WERI-Rb-1 (cell line): ENCODE measurements at places on chromosomes 2 and 18.
A peak's percentile ranks its signal among the peaks of the same experiment; 100 is the strongest.

GRCh38 chr18:36811430-36811829 lies 17.4 kb downstream of the TPGS2 start:
- DNase-seq: no peak

GRCh38 chr2:7930800-7931635 lies 750.8 kb upstream of the ID2 start:
- no peak for DNase-seq

DNA sequence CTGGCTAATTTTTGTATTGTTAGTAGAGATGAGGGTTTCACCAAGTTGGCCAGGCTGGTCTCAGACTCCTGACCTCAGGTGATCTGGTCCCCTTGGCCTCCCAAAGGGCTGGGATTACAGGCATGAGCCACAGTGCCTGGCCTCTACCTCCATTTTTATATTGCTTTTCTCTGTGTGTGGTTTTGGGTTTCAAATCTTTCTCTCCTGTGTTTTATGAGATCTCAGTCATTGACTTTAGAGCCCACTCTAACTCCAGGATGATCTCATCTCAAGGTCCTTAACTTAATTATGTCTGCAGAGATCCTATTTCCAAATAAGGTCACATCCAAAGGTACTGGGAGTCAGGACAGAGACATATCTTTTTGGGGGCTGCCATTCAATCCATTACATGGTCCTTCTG lies 24.7 kb downstream of the ARL4C start:
- no peak for DNase-seq

DNA sequence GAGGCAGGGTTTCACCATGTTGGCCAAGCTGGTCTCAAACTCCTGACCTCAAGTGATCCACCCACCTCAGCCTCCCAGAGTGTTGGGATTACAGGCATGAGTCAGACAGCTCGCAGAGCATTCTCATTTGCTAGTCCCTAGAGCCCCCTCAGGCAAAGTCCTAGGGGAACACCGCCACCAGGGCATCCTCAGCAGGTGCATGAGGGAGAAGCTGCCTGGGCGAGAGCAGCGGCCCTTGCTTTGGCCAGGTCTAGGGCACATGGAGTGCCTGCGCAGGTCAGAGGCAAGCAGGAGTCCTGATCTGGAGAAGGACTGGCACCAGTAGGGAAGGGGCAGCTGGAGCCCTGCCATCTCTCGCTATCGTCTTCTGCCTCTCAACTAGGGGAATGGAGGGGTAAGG lies 32.4 kb downstream of the NGEF start:
- no peak for DNase-seq

DNA sequence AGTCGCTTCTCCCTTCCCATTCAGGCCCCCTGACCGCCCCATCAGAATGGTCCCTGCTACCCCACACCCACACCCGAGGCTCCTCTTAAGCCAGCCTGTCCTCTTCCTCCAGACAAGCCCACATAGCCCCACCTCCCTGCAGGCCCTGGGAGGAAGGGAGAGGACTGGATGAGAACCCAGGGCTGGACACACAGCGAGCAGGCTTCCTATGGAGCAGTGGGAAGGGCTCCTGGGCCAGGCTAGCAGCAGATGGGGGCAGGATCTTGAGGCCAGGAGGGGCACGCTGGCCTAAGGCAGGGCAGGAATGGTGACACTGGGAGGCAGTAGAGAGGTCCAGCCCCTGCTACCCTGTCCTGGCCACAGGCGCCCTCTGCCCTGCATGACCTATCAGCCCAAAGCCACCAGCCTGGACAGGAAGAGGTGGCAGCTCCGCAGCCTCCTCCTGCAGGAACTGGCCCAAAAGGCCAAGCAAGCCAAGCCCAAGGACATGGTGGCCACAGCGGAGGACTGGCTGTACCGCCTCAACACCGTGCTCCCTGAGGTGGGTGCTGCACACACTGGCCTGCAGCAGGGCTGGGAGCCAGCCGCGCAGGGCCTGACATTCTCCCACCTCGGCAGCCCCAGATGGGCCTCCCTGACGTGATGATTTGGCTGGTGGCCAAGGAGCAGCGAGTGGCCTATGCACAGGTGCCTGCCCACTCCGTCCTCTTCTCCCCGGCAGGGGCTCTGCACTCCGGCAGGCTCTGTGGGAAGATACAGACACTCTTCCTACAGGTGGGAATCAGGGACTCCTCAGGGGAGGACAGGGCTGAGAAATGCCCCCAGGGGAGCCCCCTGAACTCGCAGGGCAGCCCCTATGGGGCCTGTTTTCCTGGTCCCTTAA lies 43.3 kb downstream of the FER1L5 start:
- DNase-seq: peak; percentile 68

- DNase-seq: no peak
Measured at GRCh38 chr2:183026424-183026823, 11.8 kb downstream of the NCKAP1 start.

DNA sequence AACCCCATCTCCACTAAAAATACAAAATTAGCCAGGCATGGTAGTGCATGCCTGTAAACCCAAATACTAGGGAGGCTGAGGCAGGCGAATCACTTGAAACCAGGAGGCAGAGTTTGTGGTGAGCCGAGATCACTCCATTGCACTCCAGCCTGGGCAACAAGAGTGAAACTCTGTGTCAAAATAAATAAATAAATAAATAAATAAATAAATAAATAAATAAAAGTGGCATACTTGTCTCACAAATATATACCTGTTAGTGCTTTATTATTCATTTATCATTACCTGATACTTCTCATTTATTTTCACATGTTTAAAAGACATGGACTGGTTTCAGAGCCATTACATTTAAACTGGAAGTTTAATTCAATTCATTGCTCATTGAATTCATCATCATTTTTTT lies 491.4 kb upstream of the CDH7 start:
- no peak for DNase-seq

- DNase-seq: peak; percentile 52
Measured at GRCh38 chr2:190569994-190570755, 35.7 kb upstream of the NEMP2 start.

DNA sequence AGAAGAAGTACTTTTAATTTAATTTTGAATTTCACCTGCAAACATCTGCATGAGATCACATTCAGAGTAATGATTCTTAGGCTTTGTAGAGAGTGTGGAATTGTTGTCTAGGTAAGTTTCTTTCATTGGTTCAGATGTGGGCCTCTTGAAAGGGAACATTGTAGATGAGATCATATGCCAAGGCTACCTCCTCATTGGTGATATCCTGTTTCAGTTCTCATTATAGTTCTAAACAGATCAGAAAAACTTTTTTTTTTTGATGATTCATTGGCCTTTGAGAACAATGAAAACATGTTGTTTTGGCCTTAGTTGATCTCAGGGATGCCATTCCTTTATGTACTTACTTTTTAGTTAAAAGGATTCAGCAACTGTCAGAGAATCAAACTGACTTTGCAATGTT lies 44.5 kb downstream of the EML6 start:
- DNase-seq: no peak

DNA sequence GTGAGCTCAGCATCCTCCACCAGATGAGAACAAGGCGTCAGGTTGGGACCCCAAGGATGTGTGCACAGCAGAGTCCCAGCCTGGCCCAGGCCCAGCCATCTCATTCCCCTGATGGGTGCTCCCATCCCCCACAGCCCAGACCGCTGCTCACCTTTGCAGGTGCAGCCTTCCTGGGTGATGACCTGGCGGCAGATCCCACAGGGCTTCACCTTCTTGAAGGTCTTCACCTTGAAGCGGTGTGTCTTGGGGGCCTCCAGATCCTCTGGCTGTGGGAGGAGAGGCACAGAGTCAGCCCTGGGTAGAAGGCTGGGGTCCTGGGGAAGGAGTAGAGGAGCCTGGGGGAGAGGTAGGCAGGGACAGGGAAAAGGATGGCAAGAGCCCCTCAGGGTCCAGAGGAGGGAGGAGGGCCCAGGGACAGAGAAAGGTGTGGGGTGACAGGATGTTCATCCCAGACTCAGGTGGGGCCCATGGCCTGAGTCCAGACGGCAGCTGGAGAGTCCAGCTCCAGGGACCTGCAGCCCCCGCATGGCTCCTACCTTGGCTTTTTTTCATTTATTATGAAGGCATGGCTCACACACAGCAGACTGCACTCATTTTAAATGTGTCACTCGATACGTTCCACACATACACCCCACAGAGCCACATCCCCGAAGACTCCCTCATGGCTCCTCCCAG lies 11.9 kb downstream of the TNS1 start:
- DNase-seq: no peak
